ENCODE measurements at places on chromosomes 5 and 9.

GRCh38 chr5:168612996-168613395, 33.8 kb upstream of the PANK3 start:
- no peak for DNase-seq

GRCh38 chr9:109781541-109782197, 1.7 kb downstream of the PALM2AKAP2 start:
- DNase-seq, result no peak

- DNase-seq, result no peak
Measured at GRCh38 chr5:78562001-78562400, 86.6 kb downstream of the LHFPL2 start.

DNA sequence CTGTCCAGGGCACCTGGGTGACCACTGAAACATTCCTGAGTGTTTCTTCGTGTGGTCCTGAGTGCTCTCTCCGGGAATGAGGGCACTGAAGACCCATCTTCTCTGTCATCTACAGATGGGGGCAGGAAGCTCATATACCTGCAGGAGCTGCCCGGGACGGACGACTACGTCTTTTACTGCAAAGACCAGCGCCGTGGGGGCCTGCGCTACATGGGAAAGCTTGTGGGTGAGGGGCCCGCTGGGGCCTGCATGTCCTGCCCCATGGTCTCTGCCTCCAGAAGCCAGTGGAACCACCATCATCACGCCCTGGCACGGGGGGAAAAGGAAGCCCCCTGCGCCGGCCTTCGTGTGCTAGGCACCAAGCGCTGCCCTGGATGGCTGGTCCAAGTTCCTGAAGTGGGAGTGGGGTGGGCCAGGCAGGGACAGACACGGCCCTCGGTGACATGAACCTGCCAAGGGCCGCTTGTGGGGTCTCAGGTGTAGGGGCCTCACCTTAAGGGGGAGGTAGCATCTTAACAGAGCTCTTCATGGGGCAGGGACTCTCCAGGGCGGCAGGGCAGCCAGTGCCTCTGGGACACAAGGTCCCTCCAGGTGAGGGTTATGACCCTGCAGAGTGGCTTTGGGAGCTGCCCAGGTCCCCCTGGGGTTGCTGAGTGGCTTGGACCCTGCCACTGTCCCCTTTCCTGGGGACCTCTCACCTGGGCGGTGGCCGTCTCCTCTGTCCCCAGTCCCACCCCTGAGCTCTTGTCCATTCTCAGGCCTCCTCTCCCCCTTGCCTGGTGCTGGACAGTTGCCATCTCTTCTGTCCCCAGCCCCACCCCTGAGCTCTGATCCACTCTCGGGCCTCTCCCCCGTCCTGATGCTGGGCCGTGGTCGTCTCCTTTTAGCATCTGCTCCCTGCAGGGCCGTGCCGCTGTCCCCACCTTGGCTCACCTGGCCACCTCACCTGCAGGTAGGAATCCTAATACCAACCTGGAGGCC, 2.1 kb downstream of the OBP2A start:
- no peak for DNase-seq

DNA sequence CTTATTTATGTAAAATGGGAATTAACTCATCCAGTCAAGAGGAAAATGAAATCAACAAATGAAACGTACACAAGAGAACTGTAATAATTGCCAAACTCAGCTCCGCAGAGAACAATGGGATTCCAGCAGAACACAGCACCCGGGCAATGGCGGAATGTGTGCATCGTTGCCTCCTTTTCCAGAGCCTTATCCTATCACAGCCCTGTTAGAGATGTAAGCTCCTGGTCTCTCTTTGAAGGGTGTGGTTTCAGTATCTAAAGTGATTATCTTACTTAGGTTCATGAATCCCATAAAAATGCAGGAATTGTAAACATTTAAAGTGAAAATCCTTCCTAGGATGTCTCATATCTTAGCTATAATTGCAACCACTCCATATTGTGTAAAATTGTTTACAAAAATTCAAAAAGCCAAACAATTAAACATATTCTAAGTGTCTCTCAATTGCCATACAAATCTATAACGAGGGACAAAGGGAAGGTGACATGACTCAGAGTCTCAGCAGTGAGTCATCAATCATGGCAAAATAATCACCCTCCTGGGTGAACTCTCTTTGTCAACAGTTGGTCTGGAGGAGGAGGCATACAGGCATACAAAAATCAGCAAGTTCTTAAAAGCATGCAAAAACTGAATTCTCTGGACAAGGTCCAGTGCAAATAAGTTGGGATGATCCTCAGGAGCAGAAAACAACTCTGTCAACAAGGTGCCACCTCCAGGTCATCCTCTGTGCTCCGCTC, 22.6 kb downstream of the SEMA5A start:
- no peak for DNase-seq

- no peak for DNase-seq
Measured at GRCh38 chr9:38062498-38063362, 6.3 kb downstream of the SHB start.

GRCh38 chr5:66757219-66757833, 161.1 kb downstream of the MAST4 start:
- no peak for DNase-seq

DNA sequence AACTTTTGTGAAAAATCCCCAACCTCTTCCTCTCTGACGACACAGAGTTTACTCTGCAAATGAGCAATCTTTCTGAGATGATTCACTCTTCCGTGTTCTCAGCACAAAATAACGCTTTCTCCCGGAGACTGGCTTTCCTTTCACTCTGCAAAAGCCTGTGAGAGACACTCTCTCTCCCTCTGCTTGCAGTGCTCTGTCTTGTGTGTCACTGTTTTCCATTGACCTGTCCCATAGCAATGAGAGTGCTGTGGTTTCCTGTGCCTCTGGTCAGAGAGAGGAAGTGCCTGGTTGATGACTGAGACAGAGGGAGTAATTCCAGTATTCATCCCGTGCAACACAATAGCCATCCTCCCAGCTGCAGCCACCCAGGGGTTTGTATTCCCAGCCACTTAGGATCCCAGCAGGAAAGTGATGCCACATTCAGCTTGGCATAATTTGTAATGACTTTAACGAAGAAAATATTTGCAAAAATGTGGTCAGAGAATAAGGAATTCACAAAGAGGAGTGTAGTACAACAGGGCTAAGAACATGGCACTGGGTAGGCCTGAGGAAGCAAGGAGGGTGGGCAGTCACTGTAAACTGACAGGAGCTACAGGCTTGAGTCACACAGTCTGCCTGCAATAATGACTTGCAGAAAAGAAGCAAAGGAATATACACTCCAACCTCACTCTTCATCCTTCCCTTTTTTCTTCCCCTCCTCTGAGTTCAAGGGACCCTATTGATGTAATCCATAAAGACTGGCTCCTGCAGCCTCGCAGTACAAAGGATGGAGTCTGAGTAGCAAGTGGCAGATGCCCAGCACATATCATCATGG, 463.5 kb upstream of the RGMB start:
- DNase-seq, result no peak

- no peak for DNase-seq
Measured at GRCh38 chr5:84385705-84386104, 1.0 kb upstream of the EDIL3 start.

GRCh38 chr5:4480528-4481349, 659.4 kb upstream of the ADAMTS16 start:
- DNase-seq, result no peak

- DNase-seq, result no peak
Measured at GRCh38 chr5:142520885-142521284, 165.0 kb downstream of the FGF1 start.

GRCh38 chr9:98790134-98790841, 6.1 kb downstream of the ANKS6 start:
- no peak for DNase-seq

- DNase-seq, result no peak
Measured at GRCh38 chr9:85182383-85182782, 512.9 kb downstream of the NTRK2 start.

DNA sequence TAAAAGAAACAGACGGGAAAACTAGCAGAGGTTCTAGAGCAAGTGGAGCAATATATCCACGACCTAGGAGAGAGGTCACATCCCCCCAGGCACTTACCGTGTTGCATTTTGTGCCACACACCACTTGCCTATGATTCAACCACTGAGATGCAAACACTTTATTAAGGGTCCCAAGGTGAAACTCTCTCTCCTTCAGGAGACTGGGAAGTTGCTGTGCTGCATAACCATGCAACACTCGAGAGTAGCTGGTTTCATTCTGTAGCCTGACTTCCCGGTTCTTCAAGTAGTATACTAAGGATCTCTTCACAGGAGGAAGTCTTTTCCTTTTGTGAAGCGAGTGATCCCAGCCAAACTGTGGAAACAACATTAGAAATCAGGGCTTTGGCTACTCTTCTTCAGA, 1.6 kb downstream of the DCAF12 start:
- no peak for DNase-seq

GRCh38 chr5:147539053-147539452, 29.2 kb upstream of the DPYSL3 start:
- no peak for DNase-seq

GRCh38 chr5:169347786-169348185, 46.8 kb upstream of the SLIT3 start:
- DNase-seq, result no peak

- no peak for DNase-seq
Measured at GRCh38 chr5:112366987-112367386, 52.1 kb downstream of the EPB41L4A start.

- no peak for DNase-seq
Measured at GRCh38 chr5:177124486-177124991, 9.0 kb upstream of the NSD1 start.

GRCh38 chr5:141597814-141598213, 21.0 kb downstream of the DIAPH1 start:
- DNase-seq, result no peak

- DNase-seq, result no peak
Measured at GRCh38 chr5:138545919-138546562, 3.0 kb upstream of the ETF1 start.

DNA sequence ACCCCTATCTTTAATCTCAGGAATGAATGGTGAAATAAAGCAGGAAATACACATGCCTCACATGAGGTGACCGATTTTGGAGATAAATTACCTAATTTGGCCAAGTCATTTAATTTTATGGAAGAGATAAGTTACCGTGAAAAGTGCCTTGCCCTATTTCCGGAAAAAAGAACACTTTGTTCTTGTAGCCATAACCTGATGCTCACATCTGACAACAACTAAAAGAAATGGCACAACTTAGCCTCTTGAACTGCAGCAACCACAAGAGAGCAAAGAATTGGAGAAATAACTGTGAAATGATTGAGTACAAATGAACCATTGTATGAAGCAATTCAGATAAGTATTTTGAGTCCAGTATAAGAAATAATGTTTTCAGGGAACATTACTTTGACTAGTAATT, 628.1 kb upstream of the TYRP1 start:
- no peak for DNase-seq

GRCh38 chr9:136119883-136120393, 1.3 kb upstream of the TMEM250 start:
- no peak for DNase-seq

GRCh38 chr9:2338777-2339365, 282.7 kb upstream of the VLDLR start:
- no peak for DNase-seq

DNA sequence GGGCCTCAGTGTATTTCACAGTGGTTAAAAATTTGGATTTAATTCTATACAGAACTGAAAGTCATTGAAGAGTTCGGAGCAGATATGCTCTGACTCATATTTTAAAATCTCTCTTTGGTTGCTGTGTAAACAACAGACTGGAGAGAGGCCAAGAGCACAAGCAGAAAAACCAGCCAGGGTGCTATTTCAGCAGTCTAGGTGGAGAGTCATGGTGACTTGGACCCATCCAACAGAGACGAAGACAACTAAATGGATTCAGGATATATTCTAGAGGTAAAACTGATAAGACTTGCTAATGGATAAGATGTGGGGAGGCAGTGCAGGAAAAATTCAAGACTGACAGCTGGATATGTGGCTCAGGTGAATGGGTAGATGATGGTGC, 168.9 kb downstream of the MAPKAP1 start:
- no peak for DNase-seq

DNA sequence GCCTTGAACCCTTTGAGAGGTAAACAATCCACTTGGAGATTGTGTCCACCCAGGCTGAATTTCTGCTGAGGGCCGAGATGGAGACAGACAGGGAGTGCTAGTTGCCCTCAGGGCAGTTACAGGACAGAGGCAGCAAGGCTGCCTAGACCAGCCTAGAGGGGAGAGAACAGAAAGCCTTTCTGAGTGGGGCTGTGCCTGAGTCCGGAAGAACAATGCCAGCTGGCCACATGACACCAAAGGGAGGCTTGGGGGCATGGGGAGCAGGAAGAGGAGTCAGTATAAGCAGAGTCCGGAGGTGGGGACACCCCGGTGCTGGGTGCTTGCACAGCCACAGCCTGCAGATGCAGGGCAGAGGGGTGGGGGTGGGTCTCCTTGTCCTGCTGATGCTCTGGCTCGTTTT, 145.7 kb downstream of the CFAP90 start:
- no peak for DNase-seq

DNA sequence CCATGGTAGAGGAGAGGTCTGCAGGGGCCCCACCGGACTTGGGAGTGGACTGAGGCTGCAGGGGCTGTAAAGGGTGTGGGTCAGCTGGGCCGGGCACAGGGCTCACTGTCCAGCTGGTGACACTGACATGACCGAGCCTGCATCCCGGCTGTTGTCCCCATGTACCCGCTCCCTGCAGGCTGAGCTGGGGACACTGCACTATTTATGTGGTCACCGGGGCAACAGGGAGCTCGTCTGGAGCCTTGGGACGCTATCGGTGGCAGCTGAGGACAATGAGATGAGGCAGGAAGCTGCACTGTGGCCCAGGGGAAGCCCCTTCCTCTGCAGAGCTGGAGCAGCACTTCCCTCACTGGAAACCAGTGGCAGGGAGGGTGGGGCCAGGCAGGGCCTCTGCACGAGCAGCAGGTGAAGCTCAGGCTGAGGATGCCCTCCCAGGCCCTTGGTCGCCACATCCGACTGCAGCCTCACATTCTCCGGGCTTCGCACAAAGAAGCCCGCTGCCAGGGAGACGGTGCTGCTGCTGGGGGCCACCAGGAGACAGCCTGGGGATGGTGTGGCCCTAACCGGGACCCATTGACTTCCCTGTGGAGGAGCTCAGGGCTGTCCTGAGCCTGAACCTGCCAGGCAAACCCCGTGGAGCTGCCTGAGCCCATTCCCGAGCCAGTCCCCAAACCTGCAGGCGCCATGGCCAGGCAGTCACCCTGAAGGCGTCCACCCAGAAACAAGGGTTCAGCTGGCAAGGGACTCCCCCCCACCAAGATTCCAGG, 26.4 kb downstream of the ZDHHC11B start:
- DNase-seq, result no peak

GRCh38 chr5:2184026-2184366, 301.3 kb upstream of the IRX4 start:
- no peak for DNase-seq

- DNase-seq, result no peak
Measured at GRCh38 chr5:180683220-180683922, 34.0 kb upstream of the FLT4 start.

- peak; percentile 45 for DNase-seq
Measured at GRCh38 chr5:132272311-132273210, 15.1 kb downstream of the PDLIM4 start.

DNA sequence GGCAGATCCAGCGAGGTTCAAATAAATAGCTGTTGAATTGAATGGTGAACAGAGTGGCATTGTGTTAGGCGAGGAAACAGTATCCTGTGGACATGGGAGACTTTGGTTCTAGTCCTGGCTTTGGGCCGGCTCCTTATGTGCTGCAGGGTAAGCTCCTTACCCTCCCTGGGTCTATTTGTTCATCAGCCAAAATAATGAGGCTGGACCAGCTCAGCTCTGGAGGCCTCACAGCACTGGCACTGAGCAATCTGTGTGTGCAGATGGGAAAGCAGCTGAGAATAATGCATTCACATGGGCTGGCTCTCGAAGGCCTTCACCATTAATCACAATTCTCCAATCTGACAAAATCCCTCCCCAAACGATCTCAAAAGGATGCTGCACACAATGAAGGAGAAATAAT, 81.9 kb downstream of the APBA1 start:
- no peak for DNase-seq

- DNase-seq, result no peak
Measured at GRCh38 chr5:166719991-166720390, 1571.5 kb upstream of the WWC1 start.
